M059J (cell line): ENCODE measurements at places on chromosomes 16 and 17. TPM values are rescaled to one million over a fixed set of nuclear protein-coding genes. Genes with fewer than 3 reads are reported as not detected.

Gene MVD
- total RNA-seq, result 39.9 and 42.4 TPM in 2 replicates

Gene NPTX1
- 0.79 and 2.0 TPM in 2 replicates for total RNA-seq

Gene USP43
- 0.27 and 1.7 TPM in 2 replicates for total RNA-seq

Gene HOXB3
- total RNA-seq, result 10.2 and 15.4 TPM in 2 replicates

Gene NRN1L
- 0.42 TPM in 1 of 2 replicates, not detected in the other for total RNA-seq

Gene PRAC1
- not detected in 2 replicates for total RNA-seq

Gene SLC47A2
- not detected in 2 replicates for total RNA-seq

Gene COTL1
- total RNA-seq, result 270 and 331 TPM in 2 replicates

Gene G6PC1
- not detected in 2 replicates for total RNA-seq

Gene ITGAD
- 0.05 TPM in 1 of 2 replicates, not detected in the other for total RNA-seq

Gene EXOC3L1
- total RNA-seq, result 0.54 and 1.4 TPM in 2 replicates

Gene KRT33B
- 1.3 TPM in 1 of 2 replicates, not detected in the other for total RNA-seq

Gene VASN
- total RNA-seq, result 69.9 and 115 TPM in 2 replicates

Gene CPNE7
- 0.32 and 3.1 TPM in 2 replicates for total RNA-seq

Gene ZNF205
- total RNA-seq, result 13.5 and 15.4 TPM in 2 replicates

Gene CENPN
- total RNA-seq, result 112 and 210 TPM in 2 replicates

Gene C16orf54
- total RNA-seq, result 0.54 and 0.84 TPM in 2 replicates
